Fibroblast of lung (primary cell): ENCODE measurements at places on chromosomes 3 and 15.

- no peak overlapping the region for H3K27ac ChIP-seq
- DNase-seq = no peak
- no peaks in the 10 kb centered on the region for H3K4me1 ChIP-seq
- H3K4me3 ChIP-seq = no peak overlapping the region
These were observed 39.9 kb downstream of the PYDC2 start for GRCh38 chr3:191500892-191501291.

- peaks cover 96% of the 10 kb centered on the region for H3K27me3 ChIP-seq
- no peaks in the 10 kb centered on the region for H3K4me1 ChIP-seq
- no peak overlapping the region for H3K27ac ChIP-seq
- H3K4me3 ChIP-seq = peak overlapping the region; percentile 32
- DNase-seq = no peak
These were observed 474 bp upstream of the FEZF2 start for GRCh38 chr3:62373714-62374333.

DNA sequence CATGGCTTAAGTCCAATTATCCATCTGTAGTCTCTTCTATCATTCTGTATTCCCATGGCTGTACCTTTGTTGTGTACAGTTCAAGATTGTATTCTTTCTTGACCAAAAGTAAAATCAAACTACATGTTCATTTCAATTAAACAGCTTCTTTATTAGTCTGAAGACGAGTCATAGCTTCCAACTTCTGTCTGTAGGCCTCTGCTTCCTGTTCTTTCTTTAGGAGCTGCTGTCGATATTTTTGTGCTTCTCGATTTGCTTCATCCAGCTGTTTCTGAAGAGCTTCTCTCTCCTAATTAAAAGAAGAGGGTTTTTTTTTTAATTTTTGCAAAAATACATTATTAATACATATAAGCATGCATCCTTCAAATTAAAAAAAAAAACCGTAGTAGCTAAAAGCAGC lies 13.0 kb upstream of the HDC start:
- DNase-seq = peak; percentile 19
- no peak overlapping the region for H3K27ac ChIP-seq
- H3K36me3 ChIP-seq = no peaks in the 10 kb centered on the region
- no peaks in the 10 kb centered on the region for H3K4me1 ChIP-seq

GRCh38 chr3:59480486-59480995 lies 430.7 kb upstream of the CFAP20DC start:
- H3K36me3 ChIP-seq = no peaks in the 10 kb centered on the region
- peaks cover 2% of the 10 kb centered on the region for H3K4me1 ChIP-seq
- H3K27me3 ChIP-seq = no peaks in the 10 kb centered on the region
- no peak overlapping the region for H3K4me3 ChIP-seq
- H3K27ac ChIP-seq = no peak overlapping the region

DNA sequence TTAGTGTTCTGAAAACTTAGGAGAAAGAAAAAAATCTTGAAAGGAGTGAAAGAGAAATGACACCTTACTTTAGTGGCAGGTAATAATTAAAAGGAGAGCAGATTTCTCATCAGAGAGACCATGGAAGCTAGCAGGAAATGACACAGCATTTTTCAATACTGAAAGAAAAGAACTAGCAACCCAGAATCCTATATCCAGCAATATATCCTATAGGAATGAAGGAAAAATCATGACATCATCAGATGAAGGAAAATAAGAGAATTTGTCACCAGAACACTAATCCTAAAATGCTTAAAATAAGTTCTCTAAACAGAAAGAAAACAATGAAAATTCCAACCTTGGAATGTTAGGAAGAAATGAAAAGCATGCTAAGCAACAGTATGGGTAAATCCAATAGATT lies 39.8 kb upstream of the MDFIC2 start:
- no peaks in the 10 kb centered on the region for H3K4me1 ChIP-seq
- H3K27me3 ChIP-seq = no peaks in the 10 kb centered on the region
- H3K4me3 ChIP-seq = no peak overlapping the region

DNA sequence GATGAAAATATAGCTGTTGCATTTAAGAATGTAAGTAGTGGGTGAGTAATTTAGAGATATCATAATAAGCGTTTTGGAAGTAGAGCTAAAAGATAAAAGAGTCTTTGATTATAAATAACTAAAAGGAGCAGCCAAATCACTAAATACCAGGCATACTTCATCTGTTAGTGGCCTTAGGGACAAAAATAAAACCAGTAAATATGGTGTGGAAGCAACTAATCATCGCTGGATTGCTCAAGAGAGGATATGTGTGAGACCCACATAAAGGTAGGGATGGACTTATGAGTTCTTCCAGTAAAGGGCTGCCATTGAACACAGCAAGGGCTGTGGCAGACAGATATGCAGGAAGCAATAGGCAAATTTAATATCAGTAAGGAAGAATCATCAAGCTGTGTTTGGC lies 356.2 kb downstream of the CNTN4 start:
- H3K27me3 ChIP-seq = no peaks in the 10 kb centered on the region
- H3K36me3 ChIP-seq = no peaks in the 10 kb centered on the region
- no peak overlapping the region for H3K27ac ChIP-seq
- no peak for DNase-seq
- no peak overlapping the region for H3K4me3 ChIP-seq
